ENCODE measurements at places on chromosomes 11 and 22.

DNA sequence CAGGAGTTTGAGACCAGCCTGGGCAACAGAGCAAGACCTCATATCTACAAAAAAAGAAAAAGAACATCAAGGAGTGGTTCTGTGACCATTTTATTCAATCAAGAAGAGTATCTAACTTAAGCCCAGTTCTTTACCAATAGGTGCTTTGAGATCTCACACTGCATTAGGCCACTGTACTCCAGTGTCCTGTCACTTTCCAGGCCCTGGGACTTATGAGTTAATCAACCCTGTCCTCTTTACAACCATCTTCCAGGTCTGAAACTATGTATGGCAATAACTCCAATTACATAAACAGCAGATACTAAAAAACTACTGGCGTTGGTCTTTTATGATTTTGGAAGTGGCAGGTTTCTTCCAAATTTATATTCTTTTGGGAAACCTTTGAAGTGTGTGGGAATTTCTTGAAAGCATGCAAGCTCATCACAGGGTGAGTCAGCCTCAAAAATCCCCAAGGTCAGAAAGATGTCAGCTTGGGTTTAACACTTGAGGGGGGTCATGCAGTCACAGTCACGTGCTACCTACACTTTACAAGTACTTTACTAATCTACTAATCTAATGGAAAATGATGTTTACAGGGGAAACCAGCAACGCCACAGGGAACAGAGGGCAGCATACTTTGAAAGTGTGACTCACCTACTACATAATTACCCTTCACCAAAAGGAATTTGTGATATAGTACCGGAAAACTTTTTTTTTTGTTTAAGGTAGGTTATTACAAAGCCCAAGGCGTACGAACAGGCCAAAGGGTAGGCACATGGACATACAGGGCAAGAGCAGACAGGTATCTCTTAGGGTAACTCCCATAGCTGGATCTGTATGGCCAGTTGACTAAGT lies 15.6 kb downstream of the PISD start:
- no peak for DNase-seq

GRCh38 chr11:112732031-112732430 lies 229.2 kb upstream of the NCAM1 start:
- DNase-seq = no peak

DNA sequence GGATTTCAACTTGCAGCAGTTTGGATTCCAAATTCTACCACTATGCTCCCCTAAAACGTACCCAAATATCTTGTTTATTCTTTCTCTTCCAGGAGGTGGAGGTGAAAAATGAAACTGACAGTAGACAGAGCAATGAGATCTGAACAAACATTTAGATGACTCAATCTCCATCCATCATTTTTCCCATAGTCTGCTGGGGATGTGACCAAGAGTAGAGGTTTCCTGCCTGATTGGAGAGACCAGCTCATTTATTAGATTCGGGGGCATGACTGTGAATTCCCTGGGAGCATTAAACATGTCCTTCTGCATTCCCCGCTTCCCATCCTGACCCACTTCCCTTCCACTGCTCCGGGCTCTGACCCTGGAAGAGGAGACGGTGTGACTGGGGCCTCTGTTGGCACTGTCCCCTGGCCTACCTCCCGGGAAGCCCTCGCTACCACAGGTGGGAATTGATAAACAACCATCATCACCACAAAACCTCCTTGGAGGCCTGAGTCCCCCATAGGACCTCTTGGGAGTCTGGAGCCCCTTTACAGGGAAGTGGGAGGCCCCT lies 20.3 kb downstream of the DKK3 start:
- DNase-seq = no peak

- DNase-seq = peak; percentile 30
These were observed 1496.5 kb downstream of the FAM181B start for GRCh38 chr11:81237139-81237538.

GRCh38 chr11:72969894-72970335 lies 155.7 kb downstream of the ATG16L2 start:
- DNase-seq = no peak

GRCh38 chr11:8345179-8345578 lies 81.5 kb upstream of the LMO1 start:
- no peak for DNase-seq

- DNase-seq = no peak
These were observed 39.4 kb downstream of the GNB1L start for GRCh38 chr22:19815093-19815822.

GRCh38 chr22:23385678-23386631 lies 194.1 kb downstream of the IGLL1 start:
- peak; percentile 92 for DNase-seq

DNA sequence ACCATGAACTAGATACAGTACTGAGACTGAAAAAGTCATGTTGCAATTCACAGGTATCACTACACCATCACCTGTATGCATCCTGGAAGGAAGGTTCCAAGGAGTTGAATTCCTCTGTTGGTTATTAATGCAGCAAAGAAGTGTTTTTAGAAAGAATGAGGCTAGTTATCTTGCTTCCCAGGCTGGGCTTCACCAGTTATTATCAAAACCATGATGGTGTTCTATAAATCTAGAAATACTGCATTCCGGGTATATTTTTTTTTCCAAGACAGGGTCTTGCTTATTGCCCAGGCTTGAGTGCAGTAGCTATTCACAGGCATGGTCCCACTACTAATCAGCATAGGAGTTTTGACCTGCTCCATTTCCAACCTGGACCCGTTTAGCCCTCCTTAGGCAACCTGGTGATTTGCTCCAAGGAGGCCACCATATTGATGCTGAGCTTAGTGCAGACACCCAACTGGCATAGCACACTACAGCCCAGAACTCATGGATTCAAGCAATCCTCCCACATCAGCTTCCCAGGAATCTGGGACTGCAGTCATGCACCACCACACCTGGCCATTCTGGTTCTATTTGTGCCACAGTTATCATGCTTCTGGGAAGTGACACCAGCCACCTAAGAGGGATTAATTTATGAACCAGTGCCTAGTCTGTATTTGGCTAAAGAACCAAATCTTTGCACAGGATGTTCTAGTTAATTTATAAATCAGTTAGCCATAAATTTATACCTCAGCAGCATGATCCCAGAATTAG lies 1.6 kb upstream of the MPEG1 start:
- DNase-seq = no peak

GRCh38 chr11:86069408-86070101 lies 671 bp upstream of the PICALM start:
- DNase-seq = no peak

- DNase-seq = no peak
These were observed 4.0 kb downstream of the TAF10 start for GRCh38 chr11:6608011-6608410.

- no peak for DNase-seq
These were observed 60.6 kb upstream of the CRYBB3 start for GRCh38 chr22:25139062-25139461.

DNA sequence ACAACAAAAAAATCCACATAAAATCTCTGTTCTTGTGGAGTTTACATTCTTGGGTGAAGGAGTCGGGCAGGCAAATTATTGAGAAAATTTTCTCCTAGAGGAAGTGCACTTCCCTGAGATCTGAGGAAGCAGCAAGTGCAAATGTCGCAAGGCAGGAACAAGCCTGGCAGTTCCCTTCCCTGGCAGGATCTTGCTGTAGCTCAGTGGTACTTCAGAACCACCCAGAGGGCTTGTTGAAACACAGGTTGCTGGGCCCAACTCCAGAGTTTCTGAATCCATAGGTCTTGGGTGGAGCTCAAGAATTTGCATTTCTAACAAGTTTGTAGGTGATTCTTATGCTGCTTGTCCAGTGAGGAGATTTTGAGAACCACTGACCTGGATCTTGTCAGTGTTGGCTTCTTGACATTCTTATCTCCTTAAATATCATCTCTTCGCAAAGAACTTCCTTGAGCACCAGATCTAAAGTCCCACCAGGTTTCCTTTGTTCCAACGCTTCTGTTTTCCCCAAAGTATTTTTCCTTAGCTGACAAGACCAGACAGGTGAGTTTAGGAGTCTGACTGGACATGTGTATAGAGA lies 9.6 kb downstream of the QSER1 start:
- DNase-seq = no peak

GRCh38 chr22:19965771-19966709 lies 24.4 kb upstream of the TXNRD2 start:
- DNase-seq = no peak

DNA sequence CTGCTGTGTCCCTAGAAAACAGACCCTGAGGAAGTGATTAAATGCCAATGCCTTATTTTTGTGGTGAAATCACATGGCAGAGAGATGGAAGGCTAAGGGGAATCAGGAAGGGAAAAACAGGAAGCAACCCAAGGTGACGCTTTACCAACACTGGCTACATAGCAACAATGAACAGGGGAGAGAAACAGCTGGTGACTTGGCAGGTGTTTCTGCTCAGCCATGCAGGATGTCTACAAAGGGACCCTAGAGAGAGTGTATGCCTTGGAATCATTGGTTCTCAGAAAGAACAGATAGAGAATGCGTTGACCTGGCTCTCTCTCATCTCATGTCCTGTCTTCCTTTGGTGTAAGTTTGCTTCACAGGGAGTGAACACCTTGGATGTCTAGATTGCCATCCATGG lies 911.9 kb downstream of the OPCML start:
- DNase-seq = no peak

DNA sequence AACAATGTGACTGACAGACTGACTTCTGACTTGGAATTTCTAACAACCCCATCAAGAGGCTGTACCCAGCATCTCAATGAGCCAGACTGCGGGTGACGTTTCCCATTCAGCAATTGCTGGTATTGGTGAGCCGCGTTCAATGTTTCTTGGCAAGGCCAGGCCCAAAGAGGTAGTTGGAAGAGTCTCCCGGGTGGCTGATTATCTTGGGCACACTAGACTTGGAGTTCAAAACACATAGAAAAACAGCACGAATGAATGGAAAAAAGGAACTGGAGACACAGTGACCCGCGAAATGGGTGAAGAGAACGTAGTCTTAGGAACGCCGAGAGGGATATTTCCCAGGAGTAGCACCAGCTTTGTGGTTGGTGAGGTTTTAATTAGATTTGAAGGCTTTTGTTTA lies 115.7 kb downstream of the RPS6KA4 start:
- DNase-seq = no peak

DNA sequence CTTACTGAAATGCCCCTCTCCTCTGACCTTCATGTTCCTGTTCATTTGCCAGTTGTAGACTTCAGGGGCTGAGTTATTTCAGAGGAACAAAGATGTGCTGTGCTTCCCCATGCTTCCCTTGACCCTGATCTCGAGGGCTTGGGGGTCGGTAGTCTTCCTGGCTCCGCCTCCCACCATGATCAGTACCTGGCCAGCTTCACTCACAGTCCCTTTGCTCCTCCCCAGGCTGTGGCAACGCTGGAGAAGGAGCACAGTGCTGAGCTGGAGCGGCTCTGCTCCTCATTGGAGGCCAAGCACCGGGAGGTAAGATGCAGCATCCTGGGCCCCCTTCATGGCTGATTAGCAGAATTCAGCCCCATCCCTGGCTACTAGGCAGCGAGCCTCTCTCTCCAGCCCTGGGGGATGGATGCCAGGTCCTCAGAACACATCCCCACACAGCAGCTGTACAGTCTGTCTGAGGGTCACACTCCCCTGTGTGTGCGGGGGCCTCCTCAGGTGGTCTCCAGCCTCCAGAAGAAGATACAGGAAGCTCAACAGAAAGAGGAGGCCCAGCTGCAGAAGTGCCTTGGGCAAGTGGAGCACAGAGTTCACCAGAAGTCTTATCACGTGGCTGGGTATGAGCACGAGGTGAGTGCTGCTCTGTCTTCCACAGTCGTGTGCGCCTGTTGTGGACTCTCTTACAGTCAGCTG lies 64.5 kb downstream of the CEP164 start:
- no peak for DNase-seq

- DNase-seq = peak; percentile 43
These were observed 454 bp downstream of the TMEM218 start for GRCh38 chr11:125111001-125111342.

DNA sequence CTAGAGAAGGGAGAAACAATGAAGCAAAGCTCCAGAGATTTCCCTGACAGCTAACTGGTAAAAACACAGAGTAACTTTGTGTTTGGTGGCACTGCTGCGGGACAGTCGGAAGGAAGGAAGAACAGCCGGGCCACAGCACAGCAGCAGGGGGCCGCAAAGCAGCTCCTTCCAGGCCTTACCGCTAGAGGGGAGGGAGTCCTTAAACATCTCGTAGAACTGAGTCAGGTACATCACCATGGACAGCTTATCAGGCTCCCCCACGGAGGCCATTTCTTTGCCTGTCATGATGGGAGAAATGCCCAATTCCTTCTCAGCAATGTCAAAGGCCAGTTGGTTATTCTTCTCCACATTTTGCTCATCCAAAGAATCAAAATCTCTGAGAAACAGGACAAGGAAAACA lies 114.6 kb upstream of the BID start:
- DNase-seq = no peak

DNA sequence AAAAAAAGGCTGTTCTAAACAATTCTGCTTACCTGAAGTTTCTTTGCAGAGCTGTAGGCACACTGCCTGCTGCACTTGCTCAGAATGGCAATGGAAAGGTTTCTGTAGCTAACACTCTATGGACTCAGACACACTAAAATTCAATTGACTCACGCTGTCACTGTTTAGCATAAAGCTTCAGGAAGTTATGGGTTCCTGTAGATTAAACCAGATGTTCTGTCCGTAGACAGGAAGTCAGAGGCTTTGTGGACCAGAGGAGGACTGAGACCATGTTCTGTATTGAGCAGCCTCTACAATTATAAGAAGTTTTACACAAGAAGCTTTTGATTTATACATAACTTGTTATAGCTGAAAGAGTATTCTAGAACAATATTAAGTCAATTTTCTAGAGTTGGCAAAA lies 70.4 kb downstream of the GLYATL1 start:
- no peak for DNase-seq

DNA sequence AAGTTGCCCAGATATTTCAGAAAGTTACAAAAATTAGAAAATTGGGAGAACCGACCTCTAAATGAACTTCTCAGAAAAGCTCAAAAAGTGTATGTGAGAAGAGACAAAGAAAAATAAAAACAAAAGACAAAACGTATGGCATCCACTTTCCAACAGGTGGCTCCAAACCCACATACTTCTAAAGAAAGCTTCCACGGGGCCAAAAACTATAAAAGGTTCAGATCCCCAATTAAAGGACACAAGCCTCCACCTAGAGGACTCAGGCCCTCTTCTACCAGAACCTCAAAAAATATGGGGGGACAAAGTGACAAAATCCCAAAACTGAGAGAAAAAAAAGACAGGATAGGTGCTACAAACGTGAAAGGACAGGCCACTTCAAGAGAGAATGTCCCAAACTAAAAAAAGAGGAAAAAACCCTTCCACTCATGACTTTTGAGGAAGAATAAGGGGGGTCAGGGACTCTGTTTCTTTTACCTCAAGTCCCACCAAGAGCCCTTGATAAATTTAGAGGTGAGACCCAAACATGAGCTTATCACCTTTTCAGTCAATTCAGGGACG lies 8.8 kb downstream of the SCGB2A1 start:
- DNase-seq = no peak

DNA sequence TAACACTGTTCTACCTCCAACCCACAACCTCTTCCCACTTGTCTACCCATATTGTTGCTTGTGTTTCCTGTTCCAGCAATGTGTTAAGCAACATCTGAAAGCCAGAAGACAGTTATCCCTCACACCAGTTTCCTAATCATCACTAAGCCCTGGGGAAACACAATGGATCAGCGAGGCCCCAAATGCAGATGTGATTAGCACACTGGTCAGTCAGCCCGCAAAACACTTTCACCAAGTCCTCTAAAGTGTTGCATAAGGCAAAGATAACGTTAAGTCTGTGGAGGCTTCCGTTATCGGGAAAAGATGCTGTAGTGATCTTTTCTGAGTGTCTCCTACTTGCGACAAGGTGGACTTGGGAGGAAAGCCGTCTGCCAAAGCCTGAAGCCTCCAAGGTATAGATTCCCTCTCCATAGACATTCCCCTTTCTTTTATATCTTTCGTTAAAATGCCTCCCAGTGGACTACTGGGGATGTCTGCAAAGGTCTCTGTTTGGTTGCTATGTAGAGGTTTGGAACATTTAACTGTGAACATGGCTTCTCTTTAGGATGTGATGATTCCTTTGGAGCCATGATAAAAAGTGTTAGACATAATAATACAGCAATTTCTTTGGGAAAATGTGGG lies at the start of gene MS4A3:
TSS of gene MS4A3 (plus strand) at position 317 of the 621 bp plus-strand sequence. CDS start 4,496 bp downstream, outside the sequence.
- no peak for DNase-seq

Measured in D341Med (cell line).